T-helper 9 cell (primary cell): ENCODE measurements at places on chromosomes 4 and X.

- DNase-seq, result no peak
Measured at GRCh38 chrX:106615041-106615440, 3.3 kb downstream of the RADX start.

DNA sequence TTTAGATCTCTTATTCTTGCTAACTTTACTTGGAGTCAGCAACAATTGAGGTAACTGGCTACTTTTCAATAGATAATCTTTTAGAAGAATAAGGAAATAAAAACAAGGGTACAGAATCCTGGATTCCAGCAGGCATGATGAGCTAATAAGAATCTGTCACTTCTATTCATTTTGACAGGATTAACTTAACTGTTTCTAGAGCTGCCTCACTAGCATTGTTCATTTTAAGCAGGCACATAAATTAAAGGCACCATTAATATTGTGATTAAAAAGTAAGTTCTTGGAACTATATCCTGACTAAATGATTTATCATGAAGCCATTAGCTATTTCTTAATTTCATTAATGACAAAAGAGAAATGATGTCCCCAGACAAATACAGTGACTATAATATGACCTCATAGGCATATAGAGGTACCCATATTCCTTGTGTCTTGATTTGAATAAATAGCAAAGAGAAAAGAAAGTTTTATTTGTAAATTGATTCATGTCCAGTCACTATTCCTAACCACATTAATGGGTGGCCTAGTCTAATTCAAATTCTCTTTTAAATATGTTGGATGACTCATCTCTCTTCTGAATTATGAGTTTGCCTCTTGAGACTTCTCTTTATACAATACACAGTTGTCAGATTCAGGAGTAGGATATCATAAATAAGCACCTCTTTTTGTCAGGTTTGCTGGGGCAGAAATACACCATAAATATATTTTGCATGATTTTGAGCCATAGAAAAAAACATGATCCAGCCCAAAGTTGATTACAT lies 343.0 kb downstream of the SLITRK2 start:
- DNase-seq, result no peak

DNA sequence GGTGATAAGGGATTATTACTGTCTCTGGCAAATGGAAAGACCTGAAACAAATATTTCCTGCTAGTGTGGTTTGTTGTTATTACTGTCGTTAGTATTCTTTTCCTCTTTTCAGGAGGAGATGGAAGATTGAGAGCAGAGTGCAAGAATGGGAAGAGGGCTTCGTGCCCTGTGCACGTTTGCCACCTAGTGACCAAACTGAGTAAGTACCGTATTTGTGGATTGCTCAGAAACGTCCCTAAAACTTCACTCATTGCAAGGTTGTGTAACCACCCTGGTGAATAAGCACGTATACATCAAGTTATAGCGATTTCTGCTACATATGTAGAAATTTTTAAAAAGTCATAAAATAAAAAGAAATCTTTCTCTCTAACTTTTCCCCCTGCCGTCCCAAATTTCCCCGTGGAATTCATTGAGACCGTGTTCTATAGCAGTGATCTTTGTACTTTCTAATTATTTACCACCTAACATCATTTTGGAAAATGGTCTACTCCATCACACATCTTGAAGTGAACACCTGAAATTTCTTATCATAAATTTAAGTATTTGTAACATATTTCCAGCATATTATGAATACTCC lies 24.3 kb downstream of the LINC00632 start:
- no peak for DNase-seq

- DNase-seq, result peak; percentile 69
Measured at GRCh38 chrX:131821945-131822622, 201.0 kb upstream of the STK26 start.

- DNase-seq, result no peak
Measured at GRCh38 chr4:70901607-70901983, 574 bp upstream of the MOB1B start.

GRCh38 chr4:118397623-118397979 lies 44.8 kb upstream of the PRSS12 start:
- no peak for DNase-seq

- no peak for DNase-seq
Measured at GRCh38 chr4:103664436-103665075, 55.2 kb downstream of the TACR3 start.

DNA sequence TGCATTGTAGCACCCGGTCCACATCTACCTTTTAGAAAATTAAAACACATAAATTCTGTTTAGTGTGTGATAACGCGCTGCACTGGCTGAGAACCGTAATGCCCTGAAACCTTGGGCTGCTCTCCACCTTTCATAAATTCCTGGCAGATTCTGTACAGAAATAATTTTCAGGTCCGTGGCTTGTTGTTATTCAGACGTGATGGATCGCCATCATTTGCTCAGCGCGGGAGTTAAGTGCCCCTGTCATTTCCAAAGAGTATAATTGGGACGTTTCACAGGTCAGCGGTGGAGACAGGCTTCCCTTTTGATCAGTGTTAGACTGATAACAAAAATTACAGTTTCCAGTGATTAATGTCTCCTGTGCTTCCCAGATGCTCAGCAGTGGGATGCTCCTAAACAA lies 16.5 kb downstream of the UVSSA start:
- DNase-seq, result no peak

GRCh38 chr4:173057901-173058300 lies 110.7 kb upstream of the GALNT7 start:
- DNase-seq, result no peak

- DNase-seq, result peak; percentile 30
Measured at GRCh38 chr4:1511441-1512041, 105.3 kb upstream of the NKX1-1 start.

DNA sequence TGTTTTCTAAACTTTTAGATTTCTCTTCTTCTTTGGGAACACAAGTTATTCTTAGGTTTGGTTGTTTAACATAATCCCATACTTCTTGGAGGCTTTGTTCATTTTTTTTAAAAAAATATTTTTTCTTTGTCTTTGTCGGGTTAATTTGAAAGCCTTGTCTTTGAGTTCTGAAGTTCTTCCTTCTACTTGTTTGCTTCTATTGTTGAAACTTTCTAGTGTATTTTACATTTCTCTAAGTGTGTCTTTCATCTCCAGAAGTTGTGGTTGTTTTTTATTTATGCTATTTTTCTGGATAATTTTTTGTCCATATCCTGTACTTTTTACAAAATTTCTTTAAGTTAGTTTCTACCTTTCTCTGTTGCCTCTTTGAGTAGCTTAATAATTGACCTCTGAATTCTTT lies 116.1 kb downstream of the NPNT start:
- DNase-seq, result no peak

GRCh38 chrX:63889001-63889400 lies 104.0 kb upstream of the ARHGEF9 start:
- no peak for DNase-seq

DNA sequence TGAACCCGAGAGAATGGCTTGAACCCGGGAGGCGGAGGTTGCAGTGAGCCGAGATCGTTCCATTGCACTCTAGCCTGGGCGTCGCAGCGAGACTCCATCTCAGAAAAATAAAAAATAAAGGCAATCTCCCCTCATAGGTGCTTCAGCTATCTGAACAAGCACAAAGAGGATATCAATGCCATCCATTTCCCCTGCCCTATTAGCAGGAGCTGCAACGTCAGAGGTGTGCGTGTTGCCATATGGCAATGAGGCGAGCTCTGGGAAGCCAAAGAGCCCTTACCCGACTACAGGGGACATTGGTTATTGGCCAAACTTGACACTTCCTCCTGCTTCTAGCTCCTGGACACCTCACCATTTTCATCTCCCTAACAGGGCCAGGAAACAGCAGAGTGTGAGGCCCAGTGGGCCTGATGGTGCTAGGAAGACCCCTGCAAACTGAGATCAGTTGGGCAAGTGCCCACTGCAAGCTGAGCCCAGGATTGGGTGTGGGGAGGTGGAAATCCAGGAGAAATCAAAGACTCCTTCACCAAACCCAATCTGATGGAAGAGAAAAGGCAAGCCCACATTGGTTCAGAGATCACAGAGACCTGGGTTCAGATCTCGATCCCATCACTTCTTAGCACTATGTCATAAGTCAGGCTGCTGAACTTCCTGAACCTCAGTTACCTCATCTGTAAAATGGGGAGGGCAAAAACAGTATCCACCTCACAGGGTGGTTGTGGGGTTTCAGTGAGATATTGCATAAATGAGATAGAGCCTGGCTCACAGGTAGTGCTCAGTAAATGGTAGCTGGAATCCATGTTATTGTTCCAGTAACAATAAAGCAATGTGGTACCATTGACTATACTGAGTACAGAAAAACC lies 21.2 kb downstream of the SLC25A5 start:
- no peak for DNase-seq

GRCh38 chr4:168699224-168699878 lies 202.5 kb downstream of the PALLD start:
- DNase-seq, result no peak

DNA sequence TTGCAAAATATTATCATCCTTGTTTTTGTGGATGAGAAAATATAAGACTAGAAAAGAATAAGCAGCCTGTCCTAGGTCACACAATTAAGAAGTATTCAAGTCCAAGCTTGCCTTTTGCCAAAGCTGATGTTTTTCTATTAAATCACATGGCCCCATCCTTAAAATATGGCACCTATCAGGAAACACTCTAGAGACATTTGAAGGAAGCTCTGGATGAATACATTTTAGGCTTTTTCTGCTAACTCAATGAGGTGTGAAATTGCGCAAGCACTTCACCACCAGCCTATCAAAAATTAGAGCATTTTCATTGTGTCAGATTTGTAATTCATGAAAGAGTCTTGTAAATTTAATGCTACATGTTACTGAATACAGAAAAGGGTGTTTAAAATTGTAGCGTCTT lies 251.1 kb upstream of the MAD2L1 start:
- DNase-seq, result no peak

- DNase-seq, result no peak
Measured at GRCh38 chr4:125104616-125105015, 210.1 kb upstream of the FAT4 start.

DNA sequence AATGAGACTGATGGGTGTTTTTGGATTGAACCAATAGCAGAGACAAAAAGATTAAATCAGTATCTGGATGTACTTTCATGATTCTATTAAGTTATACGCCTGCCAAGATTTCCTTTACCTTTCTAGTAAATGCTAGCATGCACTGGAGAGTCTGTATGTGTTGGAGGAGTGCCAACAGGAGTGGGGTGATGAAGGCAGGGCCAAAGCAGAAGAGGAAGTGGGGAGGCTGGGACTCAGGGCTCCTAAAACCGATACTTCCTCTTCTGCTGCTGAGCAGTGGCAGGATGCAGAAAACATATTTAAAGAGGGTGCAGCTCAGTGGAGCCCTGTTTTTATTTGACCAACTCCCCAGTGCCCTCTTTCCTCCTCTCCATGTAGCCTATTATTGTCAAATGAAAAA lies 5.6 kb downstream of the CYSLTR1 start:
- peak; percentile 33 for DNase-seq

DNA sequence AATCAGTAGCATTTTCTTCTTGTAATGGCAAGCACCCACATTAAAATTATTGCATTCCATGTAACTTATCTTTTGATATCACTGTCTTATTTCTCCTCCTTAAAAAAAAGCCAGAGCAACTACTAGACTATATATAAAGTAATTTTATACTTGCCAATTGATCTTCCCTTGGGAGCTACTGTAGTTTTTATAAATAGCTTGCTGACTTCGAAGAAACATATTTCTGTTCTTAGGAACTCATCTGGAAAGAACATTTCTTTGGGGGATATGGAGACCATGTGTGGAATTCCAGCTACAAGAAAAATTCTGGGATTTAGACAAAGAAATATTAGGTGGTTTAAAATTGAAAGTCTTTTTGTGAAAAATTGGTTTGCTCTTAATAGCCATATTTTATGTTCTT lies 94.9 kb downstream of the BMPR1B start:
- no peak for DNase-seq

- DNase-seq, result no peak
Measured at GRCh38 chr4:182492423-182492822, 249.2 kb downstream of the TENM3 start.

- no peak for DNase-seq
Measured at GRCh38 chrX:67784712-67785111, 240.9 kb downstream of the AR start.

DNA sequence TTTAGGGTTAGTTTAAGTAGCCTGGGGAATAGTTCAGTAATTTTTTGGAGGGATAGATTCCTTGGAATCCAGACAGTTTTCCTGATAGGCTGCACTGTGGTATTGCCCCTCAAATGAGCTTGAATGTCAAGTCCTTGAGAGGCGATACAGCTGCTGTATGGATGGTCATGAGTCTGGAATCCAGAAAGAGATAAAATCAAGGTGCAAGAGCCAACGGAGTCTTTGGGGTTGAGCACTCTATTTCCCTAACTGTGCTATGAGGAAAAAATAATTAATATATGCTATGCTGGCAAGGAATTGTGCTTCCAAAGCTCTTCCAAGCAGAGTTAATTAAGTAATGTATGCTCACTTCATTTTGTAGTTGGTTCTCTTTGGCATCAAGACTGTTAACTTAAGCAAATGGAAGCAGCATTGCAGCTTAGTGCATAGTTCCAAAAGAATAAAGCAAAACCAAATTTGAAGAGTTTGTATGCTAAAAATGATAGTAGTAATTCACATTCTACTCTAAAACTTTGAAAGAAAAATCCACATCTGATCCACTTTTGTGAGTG lies 48.8 kb downstream of the LIMCH1 start:
- no peak for DNase-seq

GRCh38 chr4:100106982-100107381 lies 83.3 kb downstream of the DDIT4L start:
- no peak for DNase-seq

- no peak for DNase-seq
Measured at GRCh38 chr4:2350982-2351381, 67.5 kb downstream of the ZFYVE28 start.

DNA sequence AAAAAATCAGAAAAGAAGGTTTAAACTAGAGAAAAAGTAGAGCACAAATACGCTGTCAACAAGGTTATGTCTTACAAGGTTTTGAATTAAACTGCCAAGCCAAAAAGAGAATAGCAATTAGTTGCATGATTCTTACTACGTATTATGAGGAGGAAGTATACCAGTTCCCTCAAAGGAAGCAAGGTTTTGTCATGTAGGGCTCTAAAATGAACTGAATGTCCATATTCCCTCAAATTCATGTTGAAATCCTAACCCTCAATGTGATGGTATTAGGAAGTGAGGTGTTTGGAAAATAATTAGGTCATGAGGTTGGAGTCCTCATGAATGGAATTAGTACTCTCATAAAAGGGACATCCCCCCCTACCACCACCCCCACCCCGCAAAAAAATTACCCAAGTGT lies 201.0 kb downstream of the FBXW7 start:
- no peak for DNase-seq

DNA sequence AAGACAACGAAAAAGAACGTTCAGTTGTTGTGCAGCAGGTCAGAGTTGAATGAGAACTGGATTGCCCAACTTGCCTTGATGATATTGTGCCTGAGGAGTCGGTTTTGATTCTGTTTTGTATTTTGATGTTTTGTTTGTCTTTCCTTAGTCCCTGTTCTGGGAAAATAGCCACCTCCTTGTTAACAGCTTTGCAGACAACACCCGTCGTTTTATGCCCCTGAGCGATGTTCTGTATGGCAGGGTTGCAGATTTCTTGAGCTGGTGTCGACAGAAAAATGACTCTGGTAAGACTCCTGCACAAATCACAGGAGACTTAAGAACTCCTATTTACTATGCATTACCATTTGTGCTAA lies 4.5 kb downstream of the BST1 start:
- DNase-seq, result no peak

GRCh38 chr4:108172231-108172752 lies 3.6 kb upstream of the LEF1 start:
- peak; percentile 12 for DNase-seq
